ENCODE measurements at places on chromosomes 6 and 20.

DNA sequence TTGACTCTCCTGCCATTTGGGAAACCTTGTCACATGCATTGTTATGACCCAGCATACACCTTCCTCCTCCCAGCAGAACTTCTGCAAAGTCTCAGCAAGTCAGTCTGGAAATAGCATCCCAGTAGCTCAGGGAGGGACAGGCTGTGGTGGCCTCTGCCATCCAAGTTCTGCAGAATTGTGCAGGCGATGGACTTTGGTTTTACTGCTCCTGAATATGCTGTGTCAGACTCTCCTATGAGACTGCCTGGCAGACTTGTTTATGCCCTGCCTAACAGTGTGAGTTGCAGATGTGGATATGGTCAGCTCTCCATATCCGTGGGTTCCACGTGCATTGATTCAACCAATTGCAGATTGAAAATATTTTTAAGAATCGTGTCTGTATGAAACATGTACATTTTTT, 52.8 kb downstream of the SNRNP48 start:
- DNase-seq, result no peak

- DNase-seq, result no peak
Observed at GRCh38 chr6:64062960-64063683, 427.5 kb downstream of the PHF3 start.

- DNase-seq, result peak; percentile 27
Observed at GRCh38 chr6:101544286-101544685, 150.8 kb downstream of the GRIK2 start.

DNA sequence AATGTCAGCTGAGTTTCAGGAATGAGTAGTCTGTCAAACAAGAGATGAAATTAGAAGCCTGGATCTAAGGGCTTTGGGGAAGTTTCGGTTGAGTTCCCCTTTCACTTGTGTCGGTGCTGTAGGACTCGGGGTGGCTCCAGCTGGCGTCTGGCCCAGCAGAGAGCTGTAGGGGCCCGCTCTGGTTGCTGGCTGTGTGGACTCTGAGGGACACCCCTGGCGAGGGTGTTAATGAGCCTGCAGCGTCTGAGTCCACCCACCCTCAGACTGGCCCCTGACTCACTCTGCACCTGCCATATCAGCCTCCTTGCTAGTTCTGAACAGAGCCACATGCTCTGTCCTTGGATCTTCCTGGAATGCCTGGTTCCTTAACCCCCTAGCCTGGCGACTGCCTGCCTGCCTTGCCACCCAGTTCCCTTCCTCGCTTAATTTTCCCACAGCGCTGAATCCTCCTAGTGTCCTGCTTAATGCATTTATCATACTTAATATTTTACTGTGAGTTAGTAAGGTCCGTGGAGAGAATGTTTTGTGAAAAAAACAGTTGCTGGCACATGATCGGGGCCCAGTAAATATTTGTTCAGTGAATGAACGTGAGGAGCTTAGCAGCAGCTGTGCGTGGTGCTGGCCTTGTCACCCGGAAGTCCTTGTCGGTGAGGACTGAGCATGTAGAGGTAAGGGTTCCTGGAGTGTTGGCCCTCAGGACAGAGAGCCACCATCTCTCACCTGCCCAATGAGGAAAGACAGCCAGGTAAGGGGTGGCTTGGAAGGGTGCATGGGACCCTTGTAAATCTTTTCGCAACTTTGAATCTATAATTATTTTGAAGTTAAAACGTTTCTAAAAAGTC, 1.6 kb downstream of the DNAJC5 start:
- peak; percentile 42 for DNase-seq

DNA sequence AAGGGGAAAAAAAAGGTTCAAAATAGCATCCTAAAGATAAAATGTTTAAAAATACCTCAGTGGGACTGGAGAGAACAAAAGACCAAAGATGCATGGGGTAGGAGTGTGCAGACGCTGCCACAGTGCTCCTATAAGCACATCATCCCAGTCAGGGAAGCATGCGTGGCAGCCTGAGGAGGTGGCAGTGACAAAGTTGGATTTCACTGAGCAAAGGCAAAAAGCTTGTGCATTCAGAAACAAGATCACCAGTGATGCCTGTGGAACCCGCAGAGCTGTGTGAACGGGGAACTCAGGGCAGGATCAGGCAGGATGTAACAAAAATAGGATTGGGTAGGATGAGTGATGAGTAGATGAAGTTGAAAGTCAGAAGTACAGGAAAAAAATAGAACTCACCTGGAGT, 116.1 kb downstream of the RIMS1 start:
- no peak for DNase-seq

GRCh38 chr20:60482221-60483008, 524.2 kb downstream of the CDH26 start:
- no peak for DNase-seq

GRCh38 chr20:21240394-21240793, 62.7 kb upstream of the XRN2 start:
- DNase-seq, result no peak

DNA sequence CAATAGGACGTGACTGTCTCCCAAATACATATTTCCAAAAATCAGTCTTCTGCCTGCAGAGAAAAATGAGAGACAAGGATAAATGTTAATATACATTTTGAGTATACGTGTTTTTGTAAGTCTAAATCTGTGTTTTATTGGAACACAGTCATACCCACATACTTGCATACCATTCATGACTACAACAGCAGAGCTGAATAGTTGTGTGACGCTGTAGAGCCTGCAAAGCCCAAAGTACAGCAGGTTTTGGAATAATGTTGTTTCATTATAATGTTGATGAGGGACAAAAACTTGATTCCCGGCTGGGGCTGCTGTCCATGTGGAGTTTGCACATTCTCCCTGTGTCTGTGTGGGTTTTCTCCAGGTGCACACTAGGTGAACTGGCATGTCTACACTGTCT, 23.8 kb upstream of the FBXO9 start:
- DNase-seq, result no peak

- DNase-seq, result no peak
Observed at GRCh38 chr20:9172851-9173250, 104.0 kb downstream of the PLCB4 start.

DNA sequence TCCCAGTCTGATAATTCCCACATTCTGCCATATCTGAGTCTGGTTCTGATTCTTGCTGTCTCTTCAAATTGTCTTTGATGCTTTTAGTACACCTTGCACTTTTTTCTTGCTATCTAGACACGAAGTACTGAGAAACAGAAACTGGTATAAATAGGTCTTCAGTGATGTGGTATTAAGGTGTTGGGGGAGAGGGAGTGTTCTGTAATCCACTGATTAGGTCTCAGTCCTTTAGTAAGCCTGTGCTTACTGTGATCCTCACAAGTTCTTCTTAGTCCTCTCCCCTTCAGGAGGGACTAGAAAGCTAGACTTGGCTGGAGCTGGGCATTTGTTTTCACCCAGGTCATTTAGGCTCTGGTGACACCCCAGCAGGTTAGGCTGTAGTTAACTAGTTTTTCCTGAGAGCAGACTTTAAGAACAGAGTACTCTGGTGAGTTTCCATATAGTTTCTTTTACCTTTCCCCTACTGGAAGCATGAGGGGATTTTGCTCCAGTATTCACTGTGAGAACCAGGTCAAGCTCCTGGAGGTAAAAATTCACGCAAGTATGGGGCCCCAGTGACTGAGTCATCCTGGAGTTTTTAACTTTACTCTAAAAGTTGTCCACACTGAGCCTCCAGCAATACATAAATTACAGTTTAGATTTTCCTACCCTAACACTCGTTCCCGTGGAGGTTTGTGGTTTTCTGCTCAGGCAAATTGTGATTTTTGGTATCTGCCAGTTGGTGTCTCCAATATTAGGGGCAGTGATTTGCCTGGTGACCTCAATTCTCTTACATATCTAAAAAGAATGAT, 154.6 kb downstream of the CDKAL1 start:
- DNase-seq, result peak; percentile 62

DNA sequence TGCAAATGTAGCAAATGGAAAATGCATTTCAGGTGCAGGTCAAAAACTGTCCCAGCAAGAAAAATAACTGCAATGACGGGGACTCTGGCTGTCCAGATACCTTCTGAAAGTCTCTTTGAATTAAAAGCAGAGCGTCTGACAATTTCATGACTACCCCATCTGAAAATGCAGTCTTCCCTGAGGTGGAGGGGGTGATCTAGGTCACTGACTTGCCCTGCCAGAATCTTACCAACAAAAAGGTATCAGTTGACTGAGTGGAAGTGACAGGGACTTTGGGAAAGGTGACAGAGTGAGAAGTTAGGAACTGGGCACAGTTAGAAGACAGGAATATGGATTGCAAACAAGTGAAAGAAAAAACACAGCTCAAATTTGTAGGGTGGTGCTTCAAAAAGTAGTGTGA, 402.2 kb downstream of the DHX35 start:
- DNase-seq, result no peak

DNA sequence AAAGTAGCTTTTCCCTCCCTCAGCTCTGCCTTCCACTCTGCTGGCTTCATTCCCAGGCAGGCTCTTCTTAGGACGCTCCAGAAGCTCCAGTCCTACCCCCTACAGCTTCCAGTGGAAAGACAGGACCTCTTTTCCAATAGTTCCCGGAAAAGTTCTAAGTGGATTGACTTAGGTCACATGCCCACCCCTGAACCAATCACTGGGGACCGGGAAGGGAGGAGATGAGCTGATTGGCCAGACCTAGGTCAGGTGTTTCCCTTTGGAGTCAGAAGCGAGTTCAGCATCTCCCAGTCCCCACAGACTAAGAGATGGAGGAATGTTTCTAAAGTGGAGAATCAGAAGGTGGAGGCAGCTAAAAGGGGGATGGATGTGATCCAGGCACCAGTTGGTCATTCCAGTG, 62.9 kb upstream of the KCNG1 start:
- DNase-seq, result no peak

GRCh38 chr6:161200610-161201370, 73.1 kb downstream of the AGPAT4 start:
- peak; percentile 63 for DNase-seq

GRCh38 chr20:56468316-56469076, at the start of gene RTF2:
RTF2 (plus strand) TSS chr20:56468627; CDS start chr20:56468698, 71 bp downstream.
- peak; percentile 94 for DNase-seq

GRCh38 chr6:81228912-81229555, 523.4 kb downstream of the TENT5A start:
- DNase-seq, result no peak

- DNase-seq, result no peak
Observed at GRCh38 chr6:167721291-167721690, 105.4 kb upstream of the AFDN start.

DNA sequence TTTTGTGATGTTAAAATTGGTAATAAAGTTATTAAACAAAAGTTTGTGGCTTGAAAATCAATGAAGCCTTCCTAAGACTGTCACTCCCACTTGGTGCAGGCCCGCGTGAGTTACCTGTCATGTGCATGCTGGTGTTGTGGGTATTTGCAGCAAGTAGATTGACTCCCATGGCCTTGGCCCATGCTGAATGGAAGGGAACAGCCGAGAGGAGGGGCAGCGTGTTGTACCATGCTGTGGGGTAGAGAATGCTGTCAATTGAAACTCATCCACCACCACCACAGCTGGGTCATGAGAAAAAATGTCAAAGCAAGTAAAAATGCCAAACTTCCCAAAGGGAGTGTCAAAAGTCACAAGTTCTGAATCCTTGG, 12.7 kb upstream of the VNN1 start:
- no peak for DNase-seq

DNA sequence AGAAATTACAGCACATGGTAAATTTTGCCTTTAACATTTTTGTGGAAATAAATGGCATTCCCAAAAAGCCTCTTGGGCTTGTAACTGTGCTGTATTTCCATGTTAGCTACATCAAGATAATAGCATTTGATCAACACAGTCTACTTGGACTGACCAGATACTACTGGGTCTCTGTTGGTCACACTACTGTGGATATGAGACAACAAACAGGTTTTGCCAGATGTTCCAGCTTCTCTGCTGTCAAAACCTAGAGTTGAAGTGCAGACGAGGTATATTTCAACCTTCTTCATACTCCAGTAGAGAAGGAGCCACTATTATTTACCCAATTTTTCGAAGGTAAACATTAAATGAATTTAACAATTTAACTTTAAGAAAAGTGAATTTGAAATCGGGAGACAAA, 284.7 kb upstream of the CITED2 start:
- DNase-seq, result no peak

- no peak for DNase-seq
Observed at GRCh38 chr6:25056130-25056529, 120.4 kb upstream of the RIPOR2 start.

- DNase-seq, result peak; percentile 19
Observed at GRCh38 chr6:134029495-134030455, 22.6 kb downstream of the SLC2A12 start.

DNA sequence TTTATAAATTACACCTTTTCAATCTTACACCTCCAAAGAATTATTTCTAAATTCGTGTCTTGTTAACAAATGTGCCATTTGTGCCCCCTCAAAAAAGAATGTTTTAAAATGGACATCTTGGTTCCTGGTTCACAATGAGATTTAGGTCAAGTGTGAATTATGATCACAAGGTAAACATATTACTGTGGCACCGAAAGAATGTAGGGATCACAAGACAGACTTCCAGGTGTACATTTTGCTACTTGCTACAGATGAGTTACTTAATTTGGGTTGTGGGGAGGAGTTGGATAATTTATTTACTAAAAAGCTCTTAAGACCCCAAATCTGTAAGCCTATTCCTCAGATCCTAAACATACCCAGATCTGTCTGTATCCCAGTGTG, 25.0 kb upstream of the ADTRP start:
- DNase-seq, result no peak

DNA sequence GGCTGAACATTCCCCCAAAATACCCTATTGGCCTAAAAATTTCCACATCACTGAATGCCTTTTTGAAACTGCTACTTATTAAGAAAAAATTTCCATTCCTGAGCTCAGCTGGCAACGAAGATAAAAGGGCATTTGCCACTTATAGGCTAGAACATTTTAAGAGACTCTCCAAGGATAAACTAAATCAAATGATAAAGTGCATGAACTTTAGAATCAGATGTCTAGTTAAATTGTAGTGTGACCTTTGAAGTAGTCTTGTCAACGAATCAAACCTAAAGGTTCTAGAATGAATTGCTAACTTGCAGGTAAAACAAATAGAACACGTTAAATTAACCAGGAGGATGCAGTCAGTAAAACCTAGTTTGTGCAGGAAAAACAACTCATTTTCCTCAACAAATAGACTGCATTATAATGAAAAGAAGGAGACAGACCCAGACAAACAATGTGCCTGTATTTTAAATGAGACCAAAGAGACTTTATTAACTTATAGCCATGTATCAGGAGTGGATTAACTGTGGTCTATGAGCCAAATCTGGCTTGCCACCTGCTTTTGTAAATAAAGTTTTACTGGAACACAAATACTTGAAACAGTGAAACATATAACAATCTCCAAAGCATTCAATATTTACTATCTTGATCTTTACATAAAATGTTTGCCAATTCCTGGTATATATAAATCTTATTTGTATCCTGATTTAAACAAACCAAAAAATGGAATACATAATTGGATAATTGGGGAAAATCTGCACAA, 184.4 kb downstream of the MEI4 start:
- no peak for DNase-seq

GRCh38 chr20:60381643-60382400, 423.6 kb downstream of the CDH26 start:
- no peak for DNase-seq
